RWPE2 (cell line): ENCODE measurements at places on chromosomes 5 and 9.

DNA sequence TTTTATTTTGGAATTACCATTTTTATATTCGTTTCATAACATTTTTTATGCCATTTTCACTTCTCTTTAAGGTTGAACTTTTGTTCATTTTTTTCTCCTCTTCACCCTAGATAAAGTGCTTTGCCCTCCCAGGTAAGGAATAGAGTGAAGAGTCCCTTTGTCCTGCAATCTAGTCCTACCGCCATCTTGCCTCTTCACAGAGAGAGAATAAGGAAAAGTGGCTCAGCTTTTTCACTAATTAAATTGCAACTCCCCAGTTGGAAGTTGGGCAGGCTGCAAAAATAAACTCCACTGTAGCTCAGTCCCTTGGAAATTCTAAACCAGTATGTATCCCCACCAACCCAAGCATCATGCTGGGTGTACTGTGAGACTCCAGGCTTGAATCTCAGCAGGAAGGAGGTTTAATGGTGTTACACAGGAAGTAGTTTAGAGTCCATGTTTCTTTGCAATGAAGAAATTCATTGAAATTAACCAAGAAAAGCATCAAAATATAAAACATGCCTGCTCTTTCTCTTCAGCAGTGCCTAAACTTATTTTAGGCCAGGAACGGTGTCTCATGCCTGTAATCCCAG is 60.3 kb upstream of the PCSK1 start:
- DNase-seq = no peak

- DNase-seq = no peak
Observed at GRCh38 chr5:16456103-16456832, 9.3 kb downstream of the ZNF622 start.

DNA sequence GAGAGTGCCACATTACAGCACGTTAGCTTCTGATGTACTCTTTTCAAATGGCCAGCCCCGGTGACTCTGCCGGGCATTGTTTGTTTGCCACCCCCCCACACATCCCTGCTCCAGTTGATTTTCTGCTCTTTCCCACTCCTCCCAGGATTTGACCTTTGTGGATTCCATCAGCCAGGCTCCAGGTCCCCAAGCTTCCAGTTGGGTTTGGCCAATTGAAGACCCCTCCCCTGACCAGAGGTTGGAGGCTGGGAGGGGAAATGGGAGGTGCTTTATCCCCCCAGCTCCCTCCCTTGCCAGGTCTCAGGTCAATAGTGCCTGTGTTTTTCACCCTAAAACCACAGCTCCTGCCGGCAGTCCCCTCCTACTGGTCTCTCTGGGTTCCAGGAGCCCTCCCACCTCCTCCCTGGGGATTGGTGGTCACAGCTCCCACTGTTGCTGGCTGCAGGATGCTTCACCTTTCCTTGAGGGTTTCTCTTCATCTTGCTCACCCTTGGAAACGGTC is 34.9 kb downstream of the IRF1 start:
- no peak for DNase-seq

DNA sequence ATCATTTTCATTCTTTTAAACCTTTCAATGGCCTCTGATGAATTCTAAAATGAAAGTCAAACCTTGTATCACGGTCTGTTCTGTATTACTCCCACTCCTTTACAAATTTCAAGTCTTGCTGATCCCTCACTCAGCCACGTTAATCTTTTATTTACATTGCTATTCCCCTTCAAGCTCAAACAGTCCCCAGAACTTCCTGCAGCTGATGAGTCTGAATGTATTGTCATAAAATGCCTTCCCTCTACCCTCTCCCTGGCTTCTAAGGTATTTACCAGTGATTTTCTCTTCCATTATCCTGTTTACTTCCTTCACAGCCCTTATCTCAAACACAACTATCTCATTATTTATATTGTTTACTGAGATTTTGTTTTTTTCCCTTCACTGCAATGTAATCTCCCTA is 562.3 kb upstream of the C9orf72 start:
- no peak for DNase-seq

GRCh38 chr9:91424403-91425176 is 958 bp upstream of the NFIL3 start:
- DNase-seq = peak; percentile 77

GRCh38 chr5:6556089-6556801 is 76.6 kb downstream of the NSUN2 start:
- DNase-seq = no peak

DNA sequence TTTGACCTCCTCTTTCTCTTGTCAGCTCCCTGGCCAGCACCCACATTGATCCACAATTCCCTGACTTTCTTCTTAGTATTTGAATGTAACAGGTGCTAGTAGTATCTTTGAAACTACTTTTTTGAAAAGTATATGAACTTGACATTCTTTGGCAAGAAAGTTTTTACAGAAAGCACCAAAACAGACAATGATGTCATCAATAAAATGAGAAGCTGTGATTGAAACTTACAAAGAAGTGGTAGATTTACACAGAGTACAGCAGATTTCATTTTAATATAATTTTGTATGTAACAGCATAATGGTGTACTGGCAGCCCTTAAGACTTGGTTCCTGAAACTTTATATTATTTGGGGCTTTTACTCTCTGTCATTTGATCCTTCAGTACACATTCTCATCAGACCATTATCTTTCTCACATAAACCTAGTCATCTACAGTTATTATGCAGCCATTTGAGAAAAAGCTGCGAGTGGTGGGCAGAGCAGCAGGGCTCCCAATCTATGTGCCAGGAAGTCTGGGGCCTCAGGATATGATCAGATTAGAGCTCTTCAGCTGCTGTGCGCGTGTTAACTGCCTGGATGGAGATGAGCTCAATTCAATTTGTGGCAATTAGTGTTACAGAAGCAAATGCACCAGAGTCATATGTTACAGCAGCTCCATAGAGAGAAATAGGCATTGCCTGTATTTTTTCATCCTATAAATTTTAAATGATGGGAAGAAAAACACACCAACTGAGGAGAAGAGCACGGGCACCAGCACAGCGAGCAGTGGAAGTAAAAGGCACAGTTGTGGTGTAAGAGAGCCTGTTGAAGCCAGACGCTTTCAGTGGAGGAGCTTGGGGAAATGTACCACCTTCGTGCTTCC is 126.1 kb downstream of the STARD4 start:
- no peak for DNase-seq
